ENCODE measurements at places on chromosomes 4 and X.

DNA sequence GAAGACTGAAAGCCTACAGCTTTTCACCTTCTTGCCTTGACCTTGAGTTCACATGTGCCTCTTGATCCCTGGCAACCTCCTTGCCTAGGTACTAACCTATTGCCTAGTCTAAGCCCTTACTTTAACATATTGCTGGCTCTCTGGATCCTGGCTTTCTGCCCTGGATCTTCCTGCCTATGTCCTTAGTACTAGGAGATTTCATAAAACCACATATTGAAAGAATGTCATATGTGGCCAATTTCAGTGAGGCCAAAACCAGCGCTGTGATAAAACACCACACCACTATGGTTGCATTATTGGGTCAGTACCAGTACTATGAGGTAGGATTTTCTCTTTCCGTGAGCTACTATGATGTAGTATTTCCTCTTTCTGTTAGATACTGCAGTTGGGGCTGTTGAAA lies 80.4 kb downstream of the CT47B1 start:
- DNase-seq = no peak

DNA sequence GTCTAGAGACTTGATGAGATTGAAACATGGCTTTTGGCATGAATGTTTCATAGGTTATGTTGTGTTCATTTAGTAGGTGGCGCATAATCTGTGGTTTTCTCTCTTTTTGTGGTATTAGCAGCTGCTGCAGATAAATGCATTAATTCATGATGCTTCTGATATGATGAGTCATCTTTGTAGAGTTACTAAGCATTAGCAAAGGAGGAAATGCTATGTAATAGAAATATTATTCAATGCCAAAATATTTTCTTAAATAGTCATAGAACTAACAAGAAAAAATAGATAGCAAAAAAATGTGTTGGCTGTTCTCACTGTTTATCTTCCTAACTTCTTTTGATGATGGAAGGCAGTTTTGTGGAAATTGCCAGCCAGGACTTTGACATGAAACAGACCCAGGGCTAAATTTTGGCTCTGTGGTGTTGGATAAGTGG lies 3.6 kb downstream of the ZXDB start:
- no peak for DNase-seq

GRCh38 chrX:13043138-13043537 lies 1.3 kb downstream of the FAM9C start:
- DNase-seq = no peak

DNA sequence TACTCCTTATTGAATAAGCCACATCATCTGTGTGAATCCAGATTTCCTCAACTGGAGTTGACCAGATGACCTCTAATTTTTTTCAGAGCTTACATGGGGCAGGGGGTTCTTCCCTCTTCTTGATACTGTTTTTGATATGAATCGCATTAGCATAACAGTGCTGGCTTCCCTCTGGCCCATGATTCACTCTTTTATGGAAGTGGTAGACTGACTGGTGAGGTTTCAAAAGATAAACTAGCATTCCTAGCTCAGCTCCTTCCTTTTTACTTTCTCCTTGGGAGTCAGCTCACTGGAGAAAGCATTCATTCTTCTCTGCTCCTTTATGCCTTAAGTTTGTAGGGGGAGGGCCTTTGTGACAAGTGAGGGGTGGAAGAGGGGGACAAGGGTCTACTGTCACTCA lies 161.0 kb upstream of the FGF13 start:
- DNase-seq = no peak

GRCh38 chr4:73871511-73872310 lies 2.5 kb downstream of the CXCL1 start:
- no peak for DNase-seq

DNA sequence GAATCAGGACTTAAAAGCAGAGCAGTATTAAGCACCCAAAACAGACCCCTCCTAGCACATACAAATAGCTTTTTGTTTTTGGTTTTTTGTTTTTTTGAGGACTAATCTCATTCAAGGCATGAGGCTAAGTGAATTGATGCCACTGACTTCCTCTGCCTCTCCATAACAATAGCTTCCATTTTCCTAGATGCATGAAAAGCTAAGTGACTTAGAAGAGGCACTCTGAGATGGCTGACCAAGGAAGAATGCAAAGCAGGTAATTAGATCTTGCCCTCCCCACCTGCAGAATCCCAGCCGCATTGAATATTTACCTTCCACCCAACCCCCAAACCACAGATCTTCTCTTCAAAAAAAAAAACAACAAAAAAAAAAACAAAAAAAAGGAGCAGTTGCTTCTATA lies 7.4 kb upstream of the KDR start:
- DNase-seq = no peak

DNA sequence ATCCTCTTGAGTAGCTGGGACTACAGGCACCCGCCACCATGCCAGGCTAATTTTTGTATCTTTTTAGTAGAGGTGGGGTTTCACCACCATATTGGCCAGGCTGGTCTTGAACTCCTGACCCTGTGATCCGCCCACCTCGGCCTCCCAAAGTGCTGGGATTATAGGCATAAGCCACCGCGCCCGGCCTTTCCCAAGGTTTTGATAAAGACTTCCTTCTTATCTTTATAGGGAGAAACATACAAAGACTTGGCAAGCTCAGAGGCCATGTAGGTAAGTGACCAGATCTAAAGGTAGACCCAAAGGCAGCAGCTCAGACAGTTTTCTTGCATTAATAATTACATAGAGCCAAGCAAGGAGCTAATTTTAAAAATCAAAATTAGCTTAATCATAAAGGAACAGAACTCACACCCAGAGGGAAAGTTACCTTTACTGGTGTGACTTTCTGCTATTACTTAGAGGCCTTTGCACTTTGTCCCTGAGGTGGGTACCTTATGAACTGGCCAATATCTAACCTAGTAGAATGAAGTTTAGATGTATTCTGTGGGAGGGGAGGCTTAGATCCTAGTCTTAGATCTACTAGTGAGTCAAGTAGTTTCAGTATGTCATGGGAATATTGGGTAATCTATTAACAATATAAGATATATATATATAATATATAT lies 67.3 kb downstream of the HPGD start:
- no peak for DNase-seq

- no peak for DNase-seq
Measured at GRCh38 chrX:362937-363620, 23.6 kb downstream of the PPP2R3B start.

GRCh38 chr4:138978028-138978585 lies 37.5 kb upstream of the NOCT start:
- DNase-seq = no peak

DNA sequence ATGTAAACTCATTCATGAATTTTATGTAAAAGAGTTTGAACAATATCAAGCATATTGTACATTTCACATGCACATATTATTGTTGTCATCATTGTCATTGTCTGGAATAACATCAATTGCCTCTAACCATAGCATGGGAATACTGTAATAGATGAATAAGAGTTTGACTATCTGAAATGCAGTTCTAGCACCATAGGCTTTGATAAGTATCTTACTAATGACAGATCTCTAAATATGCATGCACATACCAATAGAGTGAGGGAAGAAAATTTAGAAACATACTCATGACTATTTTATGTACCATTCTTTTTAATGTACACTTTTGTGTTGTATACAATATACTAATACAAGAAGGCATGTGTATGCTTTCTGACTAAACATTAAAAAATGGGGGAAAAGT lies 161.6 kb upstream of the SPRY1 start:
- DNase-seq = no peak

GRCh38 chr4:152605031-152605430 lies 69.1 kb upstream of the FBXW7 start:
- no peak for DNase-seq

DNA sequence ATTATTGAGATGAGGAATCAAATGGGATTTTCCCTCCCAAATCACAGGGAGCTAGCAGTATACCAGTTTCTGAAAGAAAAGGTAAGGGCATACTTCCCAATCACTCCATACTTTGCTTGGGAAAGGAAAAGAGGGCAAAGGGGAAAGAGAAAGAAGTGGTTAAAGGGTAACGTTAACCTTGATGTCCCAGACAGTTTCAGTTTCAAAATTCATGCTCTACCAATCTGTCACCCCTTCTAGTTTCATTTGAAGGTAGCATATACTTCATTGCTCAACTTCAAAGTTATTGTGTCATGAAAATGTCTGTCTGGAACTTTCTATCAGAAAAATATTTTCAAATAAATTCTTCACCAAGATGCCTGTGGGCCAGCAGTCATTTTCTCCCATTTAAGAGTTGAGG lies 16.0 kb downstream of the TNMD start:
- no peak for DNase-seq

DNA sequence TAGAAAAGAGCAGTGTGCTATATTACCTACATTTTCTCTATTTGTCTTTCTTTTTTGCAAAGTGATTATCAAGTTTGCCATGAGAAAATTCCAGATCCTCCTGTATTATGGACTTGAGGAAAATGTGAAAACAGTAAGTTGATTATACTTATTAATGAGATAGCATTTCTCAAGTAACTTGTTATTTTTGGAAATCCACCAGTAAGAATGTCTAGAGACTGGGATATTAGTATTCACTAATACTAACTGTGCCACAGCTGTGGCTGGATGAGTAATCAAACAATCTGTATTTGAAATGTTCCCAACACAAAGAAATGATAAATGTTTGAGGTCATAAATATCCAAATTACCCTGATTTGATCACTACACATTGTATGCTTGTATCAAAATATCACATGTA lies 147.0 kb upstream of the CTSO start:
- no peak for DNase-seq

All from stimulated activated CD4-positive, alpha-beta T cell treated with anti-CD3 and anti-CD28 coated beads, Interleukin-12 subunit alpha, Interleukin-12 subunit beta, amount 100 ng/mL, for 24 hours (primary cell).